ENCODE measurements at places on chromosomes 4 and X. TPM values are rescaled to one million over a fixed set of nuclear protein-coding genes. Genes with fewer than 3 reads are reported as not detected.

The ERCC6L gene
- total RNA-seq: 2.2 TPM

The CCDC110 gene
- 14.4 TPM for total RNA-seq

The TLR2 gene
- total RNA-seq: 16.4 TPM

The RNF175 gene
- total RNA-seq: 1.7 TPM

The EDA2R gene
- total RNA-seq: 0.48 TPM

The CENPVL1 gene
- total RNA-seq: not detected

The ODAPH gene
- total RNA-seq: 3.1 TPM

The SPANXN3 gene
- not detected for total RNA-seq

The ADAM29 gene
- total RNA-seq: 6.3 TPM

The PDE6B gene
- 7.0 TPM for total RNA-seq

The EBP gene
- total RNA-seq: 13.7 TPM

The ETDB gene
- total RNA-seq: not detected

The IL21 gene
- 3.6 TPM for total RNA-seq
